Daoy (cell line): ENCODE measurements at places on chromosomes 16 and 17. TPM values are rescaled to one million over a fixed set of nuclear protein-coding genes. Genes with fewer than 3 reads are reported as not detected.

Gene QRICH2
- 0.45 and 1.5 TPM in 2 replicates for total RNA-seq

Gene CCL5
- 9.0 and 14.4 TPM in 2 replicates for total RNA-seq

Gene TOX3
- not detected in 2 replicates for total RNA-seq

Gene SPATA32
- total RNA-seq, result not detected in 2 replicates

Gene KRTAP17-1
- not detected in 2 replicates for total RNA-seq

Gene GAS2L2
- not detected in 2 replicates for total RNA-seq
